ENCODE measurements at places on chromosomes 11 and 22.
A peak's percentile ranks its signal among the peaks of the same experiment; 100 is the strongest.

GRCh38 chr11:117919341-117919740 lies 9.9 kb downstream of the TMPRSS13 start:
- no peak for DNase-seq

GRCh38 chr11:59184691-59185339 lies 12.9 kb downstream of the DTX4 start:
- DNase-seq = no peak

DNA sequence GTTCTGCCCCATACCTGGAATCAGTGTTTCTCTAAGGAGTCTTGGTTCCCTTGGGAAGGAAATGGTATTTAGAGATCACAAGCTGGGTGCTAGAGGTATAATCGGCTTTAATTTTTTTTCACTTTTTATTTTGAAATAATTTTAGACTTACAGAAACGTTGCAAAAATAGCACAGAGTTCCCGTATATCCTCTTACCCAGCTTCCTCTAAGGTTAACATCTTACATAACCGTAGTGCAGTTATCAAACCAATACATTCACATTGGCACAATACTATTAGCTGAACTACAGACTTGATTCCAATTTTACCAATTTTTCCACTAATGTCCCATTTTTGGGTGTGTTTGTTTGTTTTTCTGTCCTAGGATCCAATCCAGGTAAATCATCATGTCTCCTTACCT lies 63.8 kb downstream of the RBX1 start:
- no peak for DNase-seq

DNA sequence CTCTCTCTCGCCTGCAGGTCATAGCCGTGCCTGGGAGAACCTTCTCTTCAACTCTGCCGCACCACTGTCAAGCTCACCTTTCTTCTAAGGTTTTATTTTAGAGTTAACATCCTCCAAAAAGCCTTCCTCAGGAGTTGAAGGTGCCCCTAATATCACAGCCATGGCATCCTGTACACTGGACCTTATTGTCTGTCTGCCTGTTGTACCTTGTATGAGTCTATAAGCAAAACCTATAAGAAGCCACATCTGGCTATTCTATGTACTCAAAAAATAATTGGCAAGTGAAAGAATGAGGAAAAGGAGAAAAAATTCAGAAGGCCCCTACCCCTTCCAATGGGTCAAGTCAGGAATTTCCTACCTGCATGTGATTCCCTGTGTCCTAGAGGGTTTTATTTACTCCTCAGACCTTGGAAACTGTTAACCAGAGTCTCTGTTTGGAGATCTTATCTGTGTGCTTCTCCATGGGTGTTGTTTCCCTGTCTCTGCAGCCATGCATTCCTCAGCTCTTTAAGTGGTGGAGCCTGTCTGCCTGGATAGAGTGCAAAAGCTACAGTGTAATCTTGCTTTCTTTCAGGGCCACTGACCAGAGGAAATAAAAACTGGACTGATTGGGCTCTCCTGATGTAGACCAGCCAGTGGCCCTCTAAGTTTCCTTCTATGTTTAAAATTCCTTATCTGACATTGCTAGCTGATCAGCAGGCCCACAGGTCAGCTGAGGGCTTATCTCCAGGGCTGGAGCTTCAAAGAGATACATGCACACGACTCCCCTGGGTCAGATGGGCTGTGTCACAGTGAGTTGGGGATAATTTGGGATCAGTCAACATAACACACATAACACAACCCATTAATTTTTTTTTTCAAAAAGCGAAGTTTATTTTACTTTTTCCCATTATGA lies 37.6 kb upstream of the TMEM135 start:
- DNase-seq = peak; percentile 76

DNA sequence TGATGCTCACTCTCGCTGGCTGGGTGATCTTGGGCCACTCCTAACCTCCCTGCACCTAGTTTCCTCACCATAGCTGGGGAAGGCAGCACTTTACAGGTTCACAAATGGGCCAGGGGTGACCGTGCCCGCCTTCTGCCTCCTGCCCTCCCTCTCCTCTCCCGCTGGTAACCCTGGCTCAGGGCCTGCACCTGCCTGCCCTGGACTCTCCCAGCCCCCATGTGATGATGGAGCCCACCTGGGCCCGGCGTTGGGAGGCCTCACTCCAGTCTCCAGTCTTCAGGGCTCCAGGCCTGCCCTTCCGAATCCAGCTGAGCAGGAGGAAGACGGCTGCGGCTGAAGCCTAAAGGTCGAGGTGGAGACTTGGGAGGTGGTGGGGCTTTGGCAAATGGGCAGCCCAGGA lies 152.9 kb downstream of the CACNA1I start:
- no peak for DNase-seq

GRCh38 chr11:93689240-93689639 lies 27.8 kb downstream of the CEP295 start:
- no peak for DNase-seq

DNA sequence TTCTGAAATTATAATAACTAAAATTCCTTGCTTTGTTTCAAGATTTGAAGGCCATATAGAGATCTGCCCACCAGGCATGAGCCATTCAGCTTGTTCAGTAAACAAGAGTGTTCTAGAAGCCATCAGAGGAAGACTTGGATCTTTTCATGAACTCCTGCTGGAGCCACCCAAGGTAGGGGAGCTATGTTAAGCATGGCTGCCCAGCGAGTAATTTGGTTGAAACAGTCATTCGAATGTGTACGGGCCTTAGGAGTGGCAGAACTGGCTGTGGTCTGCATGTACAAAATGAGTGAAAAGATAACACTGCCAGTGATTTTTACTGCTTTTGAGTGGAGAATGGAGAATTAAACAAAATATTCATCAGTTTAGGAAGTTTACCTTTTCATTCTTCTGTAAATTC lies 103.7 kb downstream of the PPP6R3 start:
- no peak for DNase-seq

Measured in hematopoietic multipotent progenitor cell treated with erythropoietin and hydrocortisone succinate and interleukin-3 and kit ligand, for 8 days (in vitro differentiated cells).